ENCODE measurements at places on chromosomes 12 and 14. TPM values are rescaled to one million over a fixed set of nuclear protein-coding genes. Genes with fewer than 3 reads are reported as not detected.

Gene DLK1
- polyA plus RNA-seq: 2,891 TPM

Gene MIP
- not detected for polyA plus RNA-seq

Gene CABP1
- polyA plus RNA-seq: 2.5 TPM

Gene RNF212B
- polyA plus RNA-seq: 0.62 TPM

Gene IAPP
- not detected for polyA plus RNA-seq

Gene ADCY6
- 40.6 TPM for polyA plus RNA-seq

Gene ALX1
- not detected for polyA plus RNA-seq

Gene CAND1
- 77.4 TPM for polyA plus RNA-seq

Gene PTGDR
- polyA plus RNA-seq: 0.37 TPM

Gene LIN7A
- polyA plus RNA-seq: 2.7 TPM

Gene RERG
- 3.2 TPM for polyA plus RNA-seq

Gene AQP6
- 0.09 TPM for polyA plus RNA-seq

Gene TAC3
- not detected for polyA plus RNA-seq

Gene BCL2L14
- 0.26 TPM for polyA plus RNA-seq

Gene CLEC2A
- not detected for polyA plus RNA-seq

Gene KLRC1
- polyA plus RNA-seq: 0.30 TPM

Gene DDIT3
- 9.2 TPM for polyA plus RNA-seq

Gene TAS2R8
- polyA plus RNA-seq: not detected

Gene NPC2
- 82.5 TPM for polyA plus RNA-seq

Gene MIPOL1
- polyA plus RNA-seq: 4.9 TPM

Gene EXOC3L4
- polyA plus RNA-seq: 1.5 TPM

Gene GLT1D1
- 1.5 TPM for polyA plus RNA-seq

Gene LIN52
- polyA plus RNA-seq: 11.2 TPM

Gene POTEM
- not detected for polyA plus RNA-seq

Gene HOXC10
- polyA plus RNA-seq: 57.9 TPM

Gene SYCP3
- polyA plus RNA-seq: 0.41 TPM

Gene OTX2
- not detected for polyA plus RNA-seq

Gene VDR
- polyA plus RNA-seq: 0.75 TPM

Gene OR6C1
- polyA plus RNA-seq: not detected

Gene MAX
- 37.1 TPM for polyA plus RNA-seq

Gene TAS2R14
- 2.5 TPM for polyA plus RNA-seq

Gene GZMB
- polyA plus RNA-seq: not detected

Gene SMIM10L1
- 11.9 TPM for polyA plus RNA-seq

Gene NCAPD2
- 36.9 TPM for polyA plus RNA-seq

Gene PZP
- 0.52 TPM for polyA plus RNA-seq

Gene RDH12
- 1.2 TPM for polyA plus RNA-seq

Gene FAM90A1
- polyA plus RNA-seq: 1.0 TPM

Gene EID3
- polyA plus RNA-seq: 1.6 TPM

Gene PIK3C2G
- 0.12 TPM for polyA plus RNA-seq

Gene SLC25A47
- not detected for polyA plus RNA-seq

Gene RASSF8
- 18.2 TPM for polyA plus RNA-seq

All from hindlimb muscle (tissue), 1 donor.